ENCODE measurements at places on chromosomes 11 and 22.

- DNase-seq: no peak
Observed at GRCh38 chr11:35750315-35750714, 87.7 kb downstream of the TRIM44 start.

GRCh38 chr22:46780453-46780852 lies 18.0 kb downstream of the TBC1D22A start:
- no peak for DNase-seq

DNA sequence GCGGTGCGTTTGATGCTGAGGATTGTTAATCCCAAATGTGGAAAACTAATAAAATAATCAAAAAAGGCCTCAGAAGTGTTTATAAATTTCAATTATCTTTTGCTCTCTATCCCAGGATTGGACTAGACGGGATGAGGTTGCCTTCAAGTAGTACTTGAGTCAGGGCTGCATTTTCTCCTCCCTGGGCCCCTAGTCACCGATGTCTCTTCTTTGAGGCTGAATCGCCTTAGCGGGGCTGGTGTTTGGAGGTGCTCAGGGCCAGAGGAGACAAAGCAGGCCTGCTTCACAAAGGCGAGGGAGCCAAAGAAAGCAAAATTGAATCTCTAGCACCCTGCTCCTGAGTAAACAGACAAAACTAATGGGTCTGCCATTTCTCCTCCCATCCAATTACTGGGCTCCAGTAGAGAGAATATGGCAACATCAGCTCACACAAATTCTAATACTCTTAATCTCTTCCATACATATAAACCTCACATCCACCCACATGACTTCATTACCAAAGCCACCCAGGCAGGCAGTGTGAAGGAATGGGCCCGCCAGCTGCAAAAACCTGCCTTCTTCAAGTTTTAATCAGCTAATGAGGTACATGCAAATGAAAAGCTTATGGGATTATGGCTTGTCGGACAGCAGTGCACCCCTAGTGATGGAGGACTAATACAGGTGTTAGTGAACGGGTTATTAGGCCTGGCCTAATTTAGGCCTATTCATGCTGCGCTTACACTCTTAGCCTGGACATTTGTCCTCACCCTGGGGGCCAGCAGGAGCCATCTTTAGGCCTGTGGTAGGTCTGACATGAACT lies 52.7 kb upstream of the HTATIP2 start:
- DNase-seq: no peak

DNA sequence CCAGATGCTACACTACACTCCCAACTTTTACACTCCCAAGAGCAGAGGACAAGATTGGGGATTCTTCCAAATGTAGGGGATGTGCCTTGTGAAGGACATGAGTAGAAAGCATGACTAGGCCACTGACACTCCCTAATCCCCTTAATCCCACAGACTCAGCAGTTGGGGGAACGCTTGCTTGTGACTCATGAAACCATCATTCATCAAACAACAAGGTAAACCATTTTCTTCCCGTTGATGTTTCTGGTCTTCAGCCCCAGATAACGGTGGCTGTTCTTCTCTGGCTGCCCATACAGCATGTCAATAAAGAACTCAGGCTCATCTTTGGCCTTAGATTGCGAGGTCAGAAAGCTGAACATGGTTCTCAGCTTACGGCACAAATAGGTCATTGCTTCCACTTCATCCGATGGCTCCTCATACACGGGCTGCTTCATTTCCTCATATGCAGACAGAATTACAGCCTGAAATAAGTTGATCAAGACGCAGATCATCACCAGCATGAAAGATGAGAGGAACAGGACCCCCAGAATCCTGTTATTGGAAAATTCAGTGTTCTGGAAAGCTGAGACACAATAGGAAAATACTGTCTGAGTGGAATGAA lies 6.4 kb upstream of the CDPF1 start:
- DNase-seq: no peak

GRCh38 chr11:47586098-47586855 lies at the start of gene FAM180B:
FAM180B (plus strand) TSS chr11:47586678; CDS start chr11:47586769, 91 bp downstream.
- DNase-seq: no peak
